Activated naive CD4-positive, alpha-beta T cell (primary cell): ENCODE measurements at places on chromosomes 12 and 14.

DNA sequence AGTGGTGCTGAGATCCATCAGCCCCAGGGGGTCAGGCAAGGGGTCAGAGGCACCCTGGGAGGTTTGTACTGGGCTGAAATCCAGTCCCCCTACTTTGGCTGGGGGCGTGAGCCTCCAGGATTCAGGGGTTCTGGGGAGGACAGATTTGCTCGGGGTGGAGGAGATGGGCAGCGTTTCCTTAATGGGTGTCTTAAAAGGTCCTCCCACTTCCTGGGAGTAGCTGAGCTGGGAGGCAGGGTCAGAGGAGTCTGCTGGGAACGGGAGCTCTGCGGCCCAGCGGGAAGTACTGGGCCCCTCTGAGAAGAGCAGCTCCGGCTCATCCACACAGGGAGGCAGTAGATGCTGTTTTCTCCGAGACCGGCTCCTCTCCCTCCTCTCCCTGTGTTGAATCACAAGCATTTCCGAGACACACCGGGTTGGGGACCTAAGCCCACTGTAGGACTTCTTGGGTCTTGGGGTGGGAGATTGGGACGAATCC is 2.1 kb upstream of the TEX52 start:
- no peak for DNase-seq

DNA sequence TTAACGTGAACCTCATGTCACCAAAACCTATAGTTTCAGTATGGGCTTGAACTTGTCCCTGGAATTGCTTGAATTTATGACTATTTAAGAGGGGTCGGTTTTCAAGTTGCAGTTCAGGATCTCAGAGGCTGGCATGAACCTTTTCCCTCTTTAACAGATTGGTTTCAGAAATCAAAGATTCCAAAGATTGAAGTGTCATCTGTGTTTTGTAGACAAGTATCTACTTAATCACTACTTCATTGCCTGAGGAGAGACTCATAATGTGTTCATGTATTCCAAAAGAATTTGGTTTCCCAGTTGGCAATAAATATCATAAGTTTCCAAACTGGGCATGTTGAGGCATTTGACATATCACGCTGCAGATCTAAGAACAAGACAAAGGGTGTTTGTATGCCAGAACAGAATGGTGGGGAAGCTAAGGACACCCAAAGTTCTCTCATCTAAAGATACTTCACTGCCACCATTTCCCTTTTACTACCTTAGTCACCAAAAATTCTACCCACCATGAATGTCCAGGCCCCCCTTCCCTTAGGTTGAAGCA is 199.5 kb downstream of the NUAK1 start:
- no peak for DNase-seq

DNA sequence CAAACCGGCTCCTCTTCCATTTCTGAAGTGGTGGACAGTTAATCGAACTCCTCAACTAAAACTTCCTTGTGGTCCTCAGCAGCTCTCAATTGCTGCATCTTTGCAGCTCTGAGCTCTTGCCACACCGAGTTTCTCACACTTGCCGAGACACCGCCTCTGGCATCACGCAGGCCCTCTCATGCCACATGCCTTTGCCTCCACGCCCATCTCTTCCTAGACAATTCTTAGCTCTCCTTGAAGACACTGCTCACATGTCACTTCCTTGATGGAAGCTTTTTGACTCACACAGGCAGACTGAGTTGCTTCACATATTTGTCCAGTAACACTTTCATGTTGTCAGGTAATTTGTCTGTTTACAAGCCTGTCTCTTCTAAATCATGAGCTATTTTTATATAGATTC is 29.2 kb downstream of the KCNA1 start:
- no peak for DNase-seq

- DNase-seq = no peak
Measured at GRCh38 chr14:101320396-101320795, 240.9 kb upstream of the DIO3 start.

DNA sequence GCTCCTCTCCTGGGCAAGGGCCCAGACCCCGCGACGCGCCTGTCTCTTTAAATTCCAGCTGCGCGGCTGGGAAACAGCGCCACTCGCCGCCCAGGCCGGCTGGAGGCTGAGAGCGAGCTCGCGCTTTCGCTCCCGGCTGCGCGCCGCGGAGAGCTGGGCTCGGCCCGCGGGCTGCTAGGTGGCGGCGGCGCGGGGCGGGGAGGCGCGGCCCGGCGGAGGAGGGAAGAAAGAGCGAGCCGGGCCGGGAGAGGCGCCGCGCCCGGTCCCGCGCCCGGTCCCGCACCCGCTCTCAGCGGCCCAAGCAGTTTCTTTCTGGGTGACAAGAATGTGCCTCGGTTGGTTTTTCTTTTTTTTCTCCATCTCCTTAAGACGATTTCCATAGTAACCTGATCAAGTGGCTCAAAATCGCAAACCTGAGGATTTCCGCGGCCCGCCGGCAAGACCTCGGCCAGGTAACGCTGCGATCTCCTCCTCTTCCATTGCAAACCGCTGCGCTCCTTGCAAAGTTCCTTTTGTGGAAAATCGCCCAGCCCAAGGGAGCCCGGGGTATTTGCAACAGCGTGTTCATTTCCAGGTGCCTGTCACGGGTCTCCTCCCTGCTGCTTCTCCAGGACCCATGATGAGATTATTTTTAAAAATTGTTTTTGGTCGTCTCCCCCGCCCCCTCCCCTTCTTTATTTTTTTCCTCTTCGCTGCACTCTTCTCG is 259.5 kb upstream of the E2F7 start:
- no peak for DNase-seq

GRCh38 chr12:119512772-119513497 is 80.6 kb upstream of the TMEM233 start:
- no peak for DNase-seq

DNA sequence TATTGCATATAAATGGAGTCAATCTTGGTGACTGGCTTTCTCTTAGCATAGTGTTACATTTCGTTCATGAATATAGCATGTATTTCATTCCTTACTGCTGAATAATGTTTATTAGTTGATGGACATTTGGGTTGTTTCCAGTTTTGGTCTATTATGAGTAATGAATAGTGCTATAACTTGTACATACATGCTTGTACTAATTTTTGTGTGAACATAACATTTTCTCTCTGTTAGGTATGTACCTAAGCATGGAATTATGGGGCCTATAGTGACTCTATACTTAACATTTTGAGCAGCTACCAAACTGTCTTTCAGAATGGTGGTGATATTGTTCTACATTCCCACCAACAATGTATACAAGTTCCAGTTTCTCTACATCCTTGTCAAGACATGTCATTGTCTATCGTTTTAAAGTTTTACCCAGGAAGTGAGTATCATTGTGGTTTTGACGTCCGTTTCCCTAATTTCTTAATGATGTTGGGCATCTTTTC is 23.1 kb downstream of the ATP2A2 start:
- DNase-seq = no peak

- no peak for DNase-seq
Measured at GRCh38 chr12:78420991-78421390, 443.6 kb upstream of the SYT1 start.

DNA sequence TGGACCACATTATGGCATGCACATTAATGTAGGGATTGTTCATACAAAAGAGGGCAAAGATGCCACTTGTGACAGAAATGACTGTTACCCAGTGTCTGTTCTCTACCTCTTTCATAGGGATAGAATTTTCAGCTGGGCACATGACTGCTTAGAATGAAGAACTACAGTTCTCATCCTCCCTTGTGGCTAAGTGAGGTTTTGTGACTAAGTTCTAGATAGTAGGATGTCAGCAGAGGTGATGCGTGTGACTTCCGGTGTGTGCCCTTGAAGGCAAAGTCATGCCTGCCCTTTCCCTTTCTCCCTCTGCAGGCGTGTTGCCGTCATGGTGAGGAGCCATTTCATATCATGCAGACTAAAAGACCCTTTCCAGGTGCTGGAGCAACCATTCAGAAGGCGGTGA is 99.3 kb downstream of the CACNA1C start:
- no peak for DNase-seq

- DNase-seq = no peak
Measured at GRCh38 chr12:6039894-6040601, 84.4 kb downstream of the VWF start.

DNA sequence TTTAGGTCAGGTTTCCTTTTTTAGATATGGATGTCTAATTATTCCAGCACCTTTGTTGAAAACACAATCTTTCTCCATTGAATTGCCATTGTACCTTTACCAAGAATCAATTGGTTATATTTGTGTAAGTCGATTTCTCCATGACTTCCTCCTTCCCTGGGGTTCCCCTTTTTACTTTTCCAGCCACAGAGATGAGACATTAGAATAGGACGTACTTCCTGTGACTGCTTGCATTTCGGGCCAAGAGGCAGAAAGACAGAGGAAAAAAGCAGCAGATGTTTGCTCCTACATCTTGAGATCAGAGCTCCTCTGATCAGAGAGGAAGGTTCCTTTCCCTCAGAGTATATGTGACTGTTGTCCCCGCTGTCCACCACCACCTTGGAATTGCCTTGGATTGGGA is 453.7 kb upstream of the RGS6 start:
- DNase-seq = no peak

DNA sequence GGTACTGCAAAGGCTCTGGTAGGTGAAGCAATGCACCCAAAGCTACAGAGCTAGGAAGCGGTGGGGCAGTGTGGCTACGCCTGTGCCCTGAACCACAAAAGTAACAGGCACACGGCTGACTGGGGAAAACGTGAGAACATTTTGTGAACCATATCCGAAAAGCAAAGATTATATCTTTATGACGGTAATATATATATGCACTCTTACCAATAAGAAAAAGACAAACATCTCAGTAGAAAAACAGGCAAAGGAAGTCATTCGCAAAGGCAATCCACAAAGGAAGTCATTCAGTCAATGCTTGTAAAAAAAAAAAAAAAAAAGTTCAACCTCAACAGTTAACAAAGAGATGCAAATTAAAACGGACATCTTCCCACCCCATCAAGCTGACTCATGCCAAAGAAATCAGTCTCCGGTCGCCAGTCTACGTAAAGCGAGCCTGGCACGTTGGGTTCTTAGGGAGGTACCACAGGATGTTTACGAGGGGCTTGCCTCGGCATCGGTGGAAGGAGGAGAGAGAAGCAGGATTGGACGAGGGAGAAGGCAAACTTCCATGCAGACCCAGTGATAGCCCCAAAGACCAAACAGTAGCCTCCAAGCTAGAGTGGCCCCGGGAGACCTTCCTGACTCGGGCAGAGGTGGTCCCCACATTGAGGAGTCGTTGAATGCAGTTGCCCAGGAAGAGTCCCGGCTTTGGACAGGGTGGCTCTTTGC is 39.4 kb upstream of the PPP2R5C start:
- DNase-seq = no peak

- DNase-seq = no peak
Measured at GRCh38 chr12:25824734-25825133, 133.7 kb upstream of the RASSF8 start.

GRCh38 chr12:68815232-68815927 is 7.4 kb downstream of the MDM2 start:
- no peak for DNase-seq

- no peak for DNase-seq
Measured at GRCh38 chr14:104350463-104351185, 212.2 kb downstream of the KIF26A start.

DNA sequence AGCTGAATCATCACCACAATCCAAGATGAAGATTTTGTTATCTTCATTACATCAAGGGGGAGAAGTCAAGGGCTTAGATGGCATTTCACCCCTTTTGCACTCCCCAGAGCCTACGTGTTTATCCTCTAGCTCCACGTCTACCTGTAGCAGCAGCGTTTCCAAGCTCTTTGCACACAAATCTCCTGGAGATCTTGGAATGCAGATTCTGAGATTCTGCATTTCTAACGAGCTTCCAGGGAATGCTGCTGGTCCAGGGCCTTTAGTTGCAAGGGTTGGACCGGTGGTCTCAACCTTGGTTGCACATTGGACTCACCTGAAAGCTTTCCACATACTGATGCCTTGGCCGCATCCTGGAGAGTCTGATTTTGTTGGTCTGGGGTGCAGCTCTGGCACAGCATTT is 49.5 kb upstream of the STON2 start:
- DNase-seq = no peak

GRCh38 chr12:129641926-129642325 is 261.9 kb downstream of the TMEM132D start:
- DNase-seq = no peak

- DNase-seq = no peak
Measured at GRCh38 chr12:5220835-5221234, 177.2 kb downstream of the KCNA5 start.

GRCh38 chr14:103801459-103801858 is 45.9 kb downstream of the PPP1R13B start:
- no peak for DNase-seq

DNA sequence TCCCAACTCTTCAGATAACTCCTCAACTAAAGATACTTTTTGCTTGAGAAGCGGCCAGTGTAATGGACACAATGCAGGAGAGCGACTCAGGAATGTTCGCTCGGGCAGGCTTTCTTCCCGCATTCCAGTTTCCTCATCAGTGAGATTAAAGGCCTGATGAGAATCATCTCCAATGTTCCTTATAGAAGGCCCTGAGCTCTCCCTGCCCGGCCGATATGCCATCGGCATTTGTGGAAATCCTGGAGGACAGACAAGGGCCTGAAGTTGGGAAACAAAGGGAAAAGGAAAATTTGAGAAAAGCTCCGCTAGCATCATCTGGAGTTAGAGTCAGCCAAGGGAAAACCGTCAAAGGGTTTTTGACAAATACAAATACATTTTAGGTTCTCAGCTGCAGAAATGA is 38.0 kb upstream of the FOXN3 start:
- no peak for DNase-seq

DNA sequence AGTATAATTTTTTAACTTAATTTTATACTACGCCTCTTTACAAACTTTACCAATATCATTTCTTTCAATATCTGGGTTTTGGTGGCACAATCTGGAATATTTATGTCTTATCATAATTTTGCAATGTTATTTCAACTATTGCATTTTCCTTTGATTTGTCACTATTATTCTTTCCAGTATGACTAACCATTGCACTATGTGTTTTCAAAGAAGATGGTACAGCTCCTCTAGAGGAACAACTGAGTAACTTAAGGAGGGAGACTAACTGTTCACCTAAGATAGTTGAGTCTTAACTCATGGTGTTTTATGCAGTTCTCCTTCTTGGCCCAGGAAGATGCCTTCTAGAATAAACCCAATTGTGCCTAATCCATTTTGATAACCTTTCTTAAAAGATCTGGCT is 60.5 kb upstream of the KIF21A start:
- no peak for DNase-seq

DNA sequence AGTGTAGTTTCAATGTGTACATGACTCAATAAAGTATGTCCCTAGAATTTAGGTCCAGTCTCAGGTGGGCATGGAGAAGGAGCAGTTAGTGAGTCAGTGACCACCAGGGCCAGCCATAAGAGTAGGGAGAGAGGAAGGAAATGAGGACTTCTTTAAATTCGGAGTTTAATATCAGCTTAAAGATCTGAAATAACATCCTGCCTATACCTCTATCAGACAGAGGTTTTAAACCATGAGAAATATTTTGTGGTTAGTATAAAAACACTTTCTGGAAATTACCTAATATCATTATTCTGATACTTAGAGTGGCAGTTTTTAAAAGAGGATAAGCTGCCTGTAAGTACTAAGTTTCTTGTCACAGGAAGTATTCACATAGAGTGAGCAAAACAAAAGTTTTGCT is 61.7 kb upstream of the ST8SIA1 start:
- DNase-seq = no peak

- no peak for DNase-seq
Measured at GRCh38 chr12:109197327-109197726, 80.9 kb downstream of the ACACB start.
